ENCODE measurements at places on chromosomes 2 and 18.

GRCh38 chr2:128497461-128497860 lies 178.8 kb upstream of the HS6ST1 start:
- DNase-seq = no peak

- no peak for DNase-seq
Observed at GRCh38 chr2:110900191-110900590, 167.8 kb downstream of the ACOXL start.

GRCh38 chr18:50721451-50722120 lies 98.2 kb downstream of the MRO start:
- DNase-seq = no peak

- no peak for DNase-seq
Observed at GRCh38 chr2:19125901-19126680, 232.3 kb downstream of the OSR1 start.

GRCh38 chr18:22742409-22742808 lies 190.7 kb upstream of the RBBP8 start:
- DNase-seq = no peak

DNA sequence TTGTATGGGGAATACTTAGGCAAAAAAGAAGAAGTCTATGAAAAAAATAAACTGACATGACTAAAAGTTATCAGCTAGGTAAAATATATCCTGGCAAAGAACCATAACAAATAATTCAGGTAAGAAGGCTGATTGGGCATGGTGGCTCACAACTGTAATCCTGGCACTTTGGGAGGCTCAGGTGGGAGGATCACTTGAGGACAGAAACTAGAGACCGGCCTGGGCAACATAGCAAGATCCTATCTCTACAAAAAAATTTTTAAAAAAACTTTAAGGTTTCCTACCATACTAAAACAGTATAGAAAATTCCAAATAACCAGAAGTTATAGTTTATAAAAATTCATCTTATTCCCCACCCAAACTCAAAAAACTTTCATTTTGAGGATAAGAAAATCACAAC lies 10.8 kb downstream of the NCKAP1 start:
- DNase-seq = no peak

- DNase-seq = no peak
Observed at GRCh38 chr2:188416367-188416766, 124.7 kb downstream of the GULP1 start.

DNA sequence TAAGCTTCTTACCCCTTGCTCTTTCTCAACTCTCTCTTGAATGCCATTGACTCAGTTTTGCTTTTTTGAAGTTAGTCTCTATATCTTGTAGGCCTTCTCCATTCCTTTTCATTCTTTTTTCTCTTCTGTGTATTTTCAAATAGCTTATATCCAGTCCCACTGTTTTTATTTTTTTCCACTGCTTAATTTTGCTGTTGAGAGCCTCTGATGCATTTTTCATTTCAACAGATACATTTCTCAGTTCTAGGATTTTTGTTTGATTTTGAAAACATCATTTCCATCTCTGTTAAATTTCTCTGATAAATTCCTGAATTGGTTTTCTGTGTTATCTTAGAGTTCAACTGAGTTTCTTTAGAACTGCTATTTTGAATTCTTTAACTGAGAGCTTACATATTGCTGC lies 45.9 kb downstream of the MIB1 start:
- DNase-seq = no peak

- no peak for DNase-seq
Observed at GRCh38 chr18:77949355-77949973, 699.8 kb downstream of the GALR1 start.

DNA sequence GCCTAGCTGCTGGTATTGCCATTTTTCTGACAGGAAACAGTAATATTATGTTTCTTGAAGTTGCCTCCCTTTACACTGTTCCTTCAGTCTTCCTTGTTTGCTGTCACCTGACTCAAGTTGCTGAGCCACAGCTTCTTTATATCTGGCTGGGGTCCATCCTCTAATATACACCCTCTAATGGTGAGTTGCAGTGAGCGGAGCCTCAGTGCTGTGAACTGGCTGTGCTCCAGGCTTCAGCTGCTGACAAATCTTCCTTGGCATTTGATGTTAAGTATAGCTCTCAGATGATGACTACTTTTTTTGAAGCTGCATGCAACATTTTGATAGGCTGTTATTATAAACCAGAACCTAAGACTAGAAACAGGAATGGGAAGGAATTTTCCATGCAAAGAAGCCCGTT lies 366.7 kb downstream of the NUP35 start:
- no peak for DNase-seq

GRCh38 chr2:30287857-30288513 lies 56.7 kb downstream of the LBH start:
- DNase-seq = no peak

DNA sequence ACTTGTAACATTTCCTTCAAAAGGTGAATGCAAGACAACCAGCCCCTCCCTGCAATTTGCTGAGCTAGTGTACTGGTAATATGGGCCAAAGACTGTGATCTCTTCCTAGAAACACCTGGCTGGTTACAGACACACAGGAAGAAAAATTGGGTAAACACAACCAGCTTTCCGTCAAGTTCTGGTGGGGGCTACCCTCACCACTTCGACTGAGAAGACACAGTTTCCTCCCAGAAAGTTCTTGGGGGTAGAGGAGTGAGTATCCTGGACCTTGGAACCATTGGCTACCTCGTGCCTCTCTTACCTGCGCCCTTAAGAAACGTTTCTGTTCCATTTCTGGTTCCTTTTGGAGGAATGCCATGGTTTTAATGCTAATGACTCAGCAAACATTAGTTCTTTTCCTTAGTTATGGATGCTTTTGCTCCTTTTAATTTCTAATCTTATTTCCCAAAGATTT lies 120.9 kb upstream of the DLX2 start:
- no peak for DNase-seq

- no peak for DNase-seq
Observed at GRCh38 chr2:63049970-63050333, 678 bp upstream of the OTX1 start.

DNA sequence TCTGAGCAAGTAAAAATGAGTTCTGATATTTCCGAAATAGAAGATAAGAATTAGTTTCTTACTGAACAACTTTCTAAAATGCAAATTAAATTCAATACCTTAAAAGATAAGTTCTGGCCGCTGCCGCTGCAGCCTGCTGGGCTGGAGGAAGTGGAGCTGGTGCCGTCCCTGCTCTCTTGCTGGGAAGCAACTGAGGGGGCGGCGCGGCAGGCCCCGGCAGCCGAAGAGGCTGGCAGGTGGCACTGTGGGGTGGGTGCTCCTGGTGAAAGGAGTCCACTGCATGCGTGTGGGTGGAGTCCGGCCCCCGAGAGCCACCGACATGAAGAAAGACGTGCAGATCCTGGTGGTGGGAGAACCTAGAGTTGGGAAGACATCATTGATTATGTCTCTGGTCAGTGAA lies 89.5 kb upstream of the ZNF519 start:
- DNase-seq = no peak

GRCh38 chr2:233503947-233504637 lies 62.5 kb downstream of the USP40 start:
- DNase-seq = no peak

DNA sequence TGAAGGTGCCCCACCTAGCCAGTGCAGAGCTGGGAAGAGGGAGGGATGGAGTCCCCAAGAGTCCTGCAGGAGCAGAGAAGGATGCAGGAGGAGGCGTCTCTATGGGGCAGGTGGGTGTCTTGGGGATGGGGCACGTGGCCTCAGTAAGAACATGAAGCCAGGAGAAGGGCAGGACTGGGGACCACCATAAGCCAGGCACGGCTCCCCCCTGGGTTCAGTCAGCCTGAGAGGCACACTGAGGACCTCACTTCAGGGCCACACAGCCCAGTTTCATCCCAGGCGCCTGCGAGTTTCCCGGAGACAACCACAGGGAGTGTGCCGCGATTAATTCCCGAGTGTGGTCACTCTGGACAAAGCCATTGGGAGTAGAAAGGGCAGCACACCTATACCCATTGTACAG lies 120.3 kb downstream of the GYPC start:
- DNase-seq = no peak

- no peak for DNase-seq
Observed at GRCh38 chr18:8705238-8705960, at the start of gene MTCL1. MTCL1 (plus strand) TSS chr18:8705556; CDS start chr18:8705661, 105 bp downstream.

DNA sequence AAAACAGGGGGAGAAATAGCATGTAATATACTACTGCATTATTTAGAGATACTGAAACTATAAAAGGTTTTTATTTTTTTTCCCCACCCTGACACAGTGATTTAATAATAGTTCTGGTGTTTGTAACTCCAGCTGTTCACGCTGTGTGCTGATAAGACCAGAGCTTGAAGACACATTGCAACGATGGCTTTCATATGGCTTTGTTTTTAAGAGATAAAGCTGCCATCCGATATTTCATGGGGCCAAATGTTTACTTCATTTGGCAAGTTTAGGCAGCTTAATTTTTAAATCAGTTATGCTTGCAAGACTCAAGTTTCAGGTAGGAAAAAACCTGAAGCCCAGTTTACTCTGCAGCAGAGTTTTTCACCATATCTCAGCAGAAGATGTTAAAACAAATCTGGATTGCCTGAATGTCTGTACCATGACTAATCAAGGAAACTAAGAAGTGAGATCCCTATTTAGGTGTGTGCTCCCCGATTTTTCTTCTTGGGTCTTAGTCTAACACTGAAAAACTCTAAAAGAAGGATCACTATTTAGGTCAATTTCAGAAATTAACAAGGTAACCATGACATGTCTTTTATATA lies 508.6 kb downstream of the PARD3B start:
- no peak for DNase-seq

DNA sequence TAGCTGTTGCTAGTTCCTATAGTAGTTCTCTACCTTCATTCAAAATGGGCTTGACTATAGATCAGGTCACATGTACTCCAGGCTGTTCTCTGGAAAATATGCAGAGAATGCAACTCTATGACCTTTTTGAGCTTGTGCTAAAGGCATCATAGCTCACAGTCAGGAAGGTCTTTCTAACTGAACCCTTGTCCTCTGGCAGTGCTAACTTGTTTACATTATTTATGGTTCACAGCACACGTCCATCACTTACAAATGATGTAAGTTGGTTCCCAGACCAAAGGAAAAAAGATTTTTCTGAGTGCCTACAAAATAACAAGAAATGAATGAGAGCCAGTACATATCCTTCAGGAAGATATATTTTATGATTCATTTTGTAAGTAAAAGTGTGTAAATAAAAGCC lies 236.1 kb downstream of the GCA start:
- DNase-seq = no peak

DNA sequence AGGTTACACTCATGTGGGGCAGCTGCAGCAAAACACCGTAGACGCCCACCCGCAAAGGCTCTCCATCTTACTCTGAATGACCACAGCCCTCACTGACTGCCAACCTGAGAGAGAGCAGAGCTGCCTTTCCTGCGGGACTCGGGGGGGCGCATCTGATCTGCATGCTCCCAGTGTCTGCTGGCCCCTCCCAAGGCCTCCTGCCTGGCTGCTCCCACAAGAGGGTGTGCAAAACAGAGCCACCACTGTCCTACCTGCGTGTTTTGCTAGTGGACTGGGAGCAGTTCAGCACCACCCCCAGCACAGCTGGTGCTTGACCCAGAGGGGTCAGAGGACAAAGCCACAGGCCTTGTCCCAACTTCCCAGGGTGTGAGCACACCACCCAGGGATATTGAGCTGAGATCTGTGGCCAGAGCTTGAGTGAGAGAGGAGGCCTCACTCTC lies 76.4 kb downstream of the MYO3B start:
- DNase-seq = no peak

- no peak for DNase-seq
Observed at GRCh38 chr18:62829936-62830335, 114.6 kb downstream of the PHLPP1 start.

DNA sequence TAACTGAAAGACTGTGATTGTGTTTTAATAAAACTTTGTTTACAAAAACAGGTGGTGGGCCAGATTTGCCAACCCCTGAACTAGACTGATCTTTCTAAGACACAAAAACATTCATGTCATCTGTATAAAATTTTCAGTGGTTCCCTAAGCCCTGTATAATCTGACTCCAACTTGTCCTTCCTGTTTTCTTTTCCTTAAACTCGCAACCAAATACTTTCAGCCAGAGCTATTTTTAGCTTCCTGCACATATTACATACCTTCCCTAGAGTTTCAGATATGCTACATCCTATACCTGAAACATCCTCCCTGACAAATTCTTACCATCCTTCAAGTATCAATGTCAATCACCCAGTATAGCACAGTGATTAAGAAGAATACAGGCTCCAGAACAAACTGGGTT lies 4.8 kb downstream of the GCFC2 start:
- no peak for DNase-seq

DNA sequence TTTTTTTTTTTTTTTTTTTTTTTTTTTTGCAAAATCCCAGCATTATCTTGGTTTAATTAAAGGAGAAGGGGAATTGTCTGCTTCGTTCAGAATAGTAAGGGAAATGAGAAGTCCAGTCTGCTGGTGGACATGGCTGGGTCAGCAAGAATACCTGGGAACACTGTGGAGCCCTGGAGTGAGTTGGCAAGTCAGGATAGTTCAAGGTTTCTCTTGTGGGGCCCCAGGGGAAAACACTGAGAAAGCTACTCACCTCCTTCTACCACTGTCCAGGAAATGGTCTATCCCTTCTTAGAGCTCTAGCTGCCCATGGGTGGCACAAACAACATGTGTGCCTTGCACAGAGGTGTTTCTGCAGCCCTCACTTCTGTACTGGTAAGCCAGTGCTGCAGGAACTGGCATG lies 169.1 kb upstream of the SIX2 start:
- no peak for DNase-seq

GRCh38 chr2:200624026-200624425 lies 38.2 kb downstream of the AOX1 start:
- no peak for DNase-seq

Data from stimulated activated CD4-positive, alpha-beta T cell treated with anti-CD3 and anti-CD28 coated beads, Interleukin-4, amount 100 ng/mL, for 48 hours (primary cell).